Smooth muscle cell of the umbilical artery (primary cell): ENCODE measurements at places on chromosomes 7 and 10. TPM values are rescaled to one million over a fixed set of nuclear protein-coding genes. Genes with fewer than 3 reads are reported as not detected.

Gene FLNC
- total RNA-seq = 226 and 608 TPM in 2 replicates

Gene LBX1
- total RNA-seq = not detected in 2 replicates

Gene PHKG1
- total RNA-seq = under 0.01 and 0.46 TPM in 2 replicates

Gene LLCFC1
- not detected in 2 replicates for total RNA-seq

Gene ANXA8
- total RNA-seq = 2.2 and 4.5 TPM in 2 replicates

Gene SAP25
- not detected in 2 replicates for total RNA-seq

Gene GRK5
- total RNA-seq = 9.0 and 11.6 TPM in 2 replicates

Gene FAM25C
- total RNA-seq = not detected in 2 replicates

Gene CHRM2
- total RNA-seq = 0.14 and 6.2 TPM in 2 replicates

Gene ADK
- 22.6 and 47.1 TPM in 2 replicates for total RNA-seq
